ENCODE measurements at places on chromosomes 3 and 15.
A peak's percentile ranks its signal among the peaks of the same experiment; 100 is the strongest.

- no peak for DNase-seq
Measured at GRCh38 chr15:78105476-78106241, 13.3 kb downstream of the SH2D7 start.

- DNase-seq, result no peak
Measured at GRCh38 chr3:186315581-186316354, 46.3 kb downstream of the DGKG start.

DNA sequence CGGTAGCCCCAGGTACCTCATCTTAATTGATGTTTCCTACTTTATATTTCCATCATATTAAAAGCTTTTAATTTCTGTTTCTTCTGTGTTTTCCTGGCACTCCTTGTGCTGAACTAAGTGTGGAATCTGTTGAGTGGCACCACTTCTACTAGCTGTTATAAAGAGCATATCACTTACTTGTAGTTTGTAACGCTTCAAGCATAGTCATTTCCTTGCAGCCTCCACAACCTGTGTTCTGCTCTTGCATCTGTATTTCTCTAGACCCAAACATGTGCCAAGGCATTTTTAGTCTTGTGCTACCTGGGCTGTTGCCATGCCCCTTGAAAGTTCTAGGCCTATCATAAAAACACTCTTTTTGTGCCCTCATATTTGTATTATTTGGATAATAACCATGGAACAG is 16.0 kb downstream of the ZNF654 start:
- no peak for DNase-seq

- DNase-seq, result no peak
Measured at GRCh38 chr3:70606018-70606417, 293.6 kb upstream of the MDFIC2 start.

- no peak for DNase-seq
Measured at GRCh38 chr15:89732451-89733172, 18.4 kb downstream of the MESP1 start.

- no peak for DNase-seq
Measured at GRCh38 chr15:93102211-93102610, 13.2 kb upstream of the RGMA start.

DNA sequence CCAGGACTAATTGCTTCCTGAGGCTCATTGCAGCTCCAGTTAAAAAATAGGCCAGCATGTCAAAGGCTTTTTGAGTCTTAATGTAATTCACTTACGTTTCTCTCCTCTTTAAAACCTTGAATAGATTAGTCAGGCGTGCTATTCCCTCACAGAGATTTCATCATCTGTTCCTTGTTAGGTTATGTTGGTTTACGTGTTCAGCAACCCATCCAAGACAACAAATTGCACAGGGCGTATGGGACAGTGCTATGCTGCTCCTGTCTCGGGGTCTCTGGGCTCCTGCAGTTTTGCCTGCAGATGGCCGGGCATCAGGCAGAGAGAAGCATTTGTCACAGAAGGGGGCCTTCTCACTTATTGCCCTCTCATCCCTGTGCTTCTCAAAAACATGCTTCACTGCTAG is 117.1 kb downstream of the CHDH start:
- peak; percentile 19 for DNase-seq

DNA sequence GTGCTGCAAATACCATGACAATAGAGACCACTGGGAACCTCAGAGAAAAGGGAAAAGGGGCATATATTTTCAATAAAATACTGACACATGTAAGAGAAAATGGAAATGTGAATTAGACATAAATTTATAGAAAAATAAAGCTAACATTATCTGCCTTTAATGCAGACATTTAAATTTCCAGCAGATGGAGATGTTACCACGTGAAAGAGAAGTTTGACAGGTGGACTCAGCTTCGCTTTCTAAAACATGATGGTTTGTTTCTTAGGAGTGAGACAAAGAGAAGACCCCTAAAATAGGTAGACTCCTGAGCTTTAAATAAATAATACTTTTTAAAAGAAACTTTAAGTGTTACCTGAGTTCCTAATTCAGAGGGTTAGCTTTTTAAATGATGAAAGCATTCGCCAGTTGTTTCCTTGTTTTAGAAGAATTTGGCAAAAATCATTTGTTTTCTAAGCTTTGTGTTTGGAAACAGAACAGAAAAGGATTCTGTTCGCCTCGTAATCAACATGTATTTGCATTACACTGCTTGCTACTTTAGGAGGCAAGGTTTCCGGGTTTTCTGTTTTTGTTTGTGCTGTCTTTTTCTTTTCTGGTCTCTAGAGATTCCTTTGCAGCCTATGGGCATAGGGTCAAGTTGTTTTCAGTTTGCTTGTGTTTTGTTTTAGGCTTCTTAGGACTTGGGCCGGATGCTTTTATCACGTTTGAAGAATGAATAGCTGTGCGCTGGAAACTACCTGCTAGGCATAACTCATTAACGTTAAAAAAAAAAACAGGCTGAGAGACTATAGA is 271.4 kb downstream of the THSD4 start:
- no peak for DNase-seq

DNA sequence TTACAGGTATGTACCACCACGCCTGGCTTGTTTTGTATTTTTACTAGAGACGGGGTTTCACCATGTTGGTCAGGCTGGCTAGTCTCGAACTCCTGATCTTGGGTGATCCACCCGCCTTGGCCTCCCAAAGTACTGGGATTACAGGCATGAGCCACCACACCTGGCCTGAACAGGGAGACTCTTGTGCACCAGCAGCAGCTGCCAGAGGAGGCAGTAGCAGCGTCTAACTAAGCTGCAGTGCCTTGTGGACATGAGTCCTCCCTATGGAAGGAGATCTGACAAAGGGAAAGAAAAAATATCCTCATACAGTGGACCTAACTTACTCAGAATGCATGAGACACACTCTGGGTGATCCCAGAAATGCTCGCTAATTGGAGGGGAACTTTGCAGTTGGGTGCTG is 36.8 kb upstream of the NEO1 start:
- DNase-seq, result no peak

GRCh38 chr3:11306817-11307589 is 34.8 kb downstream of the ATG7 start:
- no peak for DNase-seq

- no peak for DNase-seq
Measured at GRCh38 chr15:68503791-68504680, 72.1 kb upstream of the ITGA11 start.

DNA sequence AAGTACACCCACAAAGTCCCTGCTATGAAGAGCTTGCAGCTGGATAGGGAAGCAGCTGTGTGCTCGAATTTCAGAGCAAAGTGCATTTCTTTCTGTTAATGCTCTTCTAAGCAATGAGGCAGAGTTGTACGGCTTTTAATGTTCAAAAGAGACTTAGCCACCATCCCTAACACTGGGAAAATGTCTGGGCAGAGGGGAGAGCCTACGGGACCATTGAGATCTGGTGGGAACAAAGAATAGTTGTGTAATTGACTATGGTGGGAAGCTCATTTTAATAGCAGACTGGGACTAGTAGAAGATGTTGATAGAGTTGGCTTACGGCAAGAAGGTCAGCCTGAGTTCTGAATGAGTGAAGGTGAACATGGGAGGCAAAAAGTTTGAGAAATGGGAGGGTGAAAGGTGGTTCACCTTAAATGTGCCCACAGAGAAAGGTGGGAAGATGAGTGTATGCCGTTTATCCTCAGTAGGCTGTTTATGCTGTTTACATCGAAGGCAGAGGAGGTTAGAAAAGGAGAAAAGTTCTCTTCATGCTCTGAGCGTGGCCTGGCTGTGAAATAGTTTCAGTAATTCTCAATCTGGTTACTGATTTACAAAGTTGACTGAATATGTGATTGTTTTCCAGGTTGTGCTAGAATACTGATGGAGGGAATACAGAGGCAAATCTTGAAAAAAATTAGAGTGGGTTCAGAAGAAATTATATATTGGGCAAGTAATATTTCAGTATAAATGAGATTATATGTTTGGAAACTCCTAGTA is 22.9 kb upstream of the UTS2B start:
- DNase-seq, result no peak

- DNase-seq, result no peak
Measured at GRCh38 chr15:69074001-69074842, 59.7 kb downstream of the NOX5 start.

DNA sequence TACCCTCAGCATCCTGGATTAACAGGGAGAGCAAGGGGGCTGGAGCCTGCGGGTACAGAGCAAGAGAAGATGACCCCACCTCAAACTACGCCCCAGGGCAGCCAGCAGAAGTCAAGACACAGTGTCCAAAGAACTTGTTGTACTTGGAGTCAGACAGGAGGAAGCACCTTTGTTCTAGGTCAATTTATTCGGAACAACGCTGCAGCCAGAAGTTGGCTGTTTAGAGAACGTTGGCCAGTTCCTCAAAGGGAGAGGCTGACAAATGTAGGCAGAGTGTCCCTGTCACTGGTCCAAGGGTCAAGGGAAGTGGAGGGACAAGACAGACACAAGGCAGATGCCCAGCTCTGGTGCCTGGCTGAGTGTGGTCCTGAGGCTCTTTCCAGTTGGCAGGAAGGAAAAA is 32.1 kb upstream of the PIAS1 start:
- no peak for DNase-seq

DNA sequence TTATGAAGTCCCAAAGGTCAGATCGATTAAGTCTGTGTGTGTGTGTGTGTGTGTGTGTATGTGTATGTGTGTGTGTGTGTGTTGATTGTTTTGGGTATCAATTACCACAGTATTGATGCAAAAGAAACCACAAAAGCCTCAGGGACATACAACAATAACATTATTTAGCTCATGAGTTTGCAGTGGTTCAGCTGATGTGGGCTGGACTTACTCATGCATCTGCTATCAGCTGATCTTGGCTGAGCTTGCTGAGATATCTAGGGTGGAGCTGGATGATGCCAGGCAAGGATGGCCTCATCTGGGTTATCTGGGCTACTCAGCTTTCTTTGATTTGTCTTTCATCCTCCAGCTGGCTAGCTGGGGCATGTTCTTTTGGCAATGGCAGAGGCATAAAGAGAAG is 82.4 kb upstream of the PRR23C start:
- DNase-seq, result no peak

DNA sequence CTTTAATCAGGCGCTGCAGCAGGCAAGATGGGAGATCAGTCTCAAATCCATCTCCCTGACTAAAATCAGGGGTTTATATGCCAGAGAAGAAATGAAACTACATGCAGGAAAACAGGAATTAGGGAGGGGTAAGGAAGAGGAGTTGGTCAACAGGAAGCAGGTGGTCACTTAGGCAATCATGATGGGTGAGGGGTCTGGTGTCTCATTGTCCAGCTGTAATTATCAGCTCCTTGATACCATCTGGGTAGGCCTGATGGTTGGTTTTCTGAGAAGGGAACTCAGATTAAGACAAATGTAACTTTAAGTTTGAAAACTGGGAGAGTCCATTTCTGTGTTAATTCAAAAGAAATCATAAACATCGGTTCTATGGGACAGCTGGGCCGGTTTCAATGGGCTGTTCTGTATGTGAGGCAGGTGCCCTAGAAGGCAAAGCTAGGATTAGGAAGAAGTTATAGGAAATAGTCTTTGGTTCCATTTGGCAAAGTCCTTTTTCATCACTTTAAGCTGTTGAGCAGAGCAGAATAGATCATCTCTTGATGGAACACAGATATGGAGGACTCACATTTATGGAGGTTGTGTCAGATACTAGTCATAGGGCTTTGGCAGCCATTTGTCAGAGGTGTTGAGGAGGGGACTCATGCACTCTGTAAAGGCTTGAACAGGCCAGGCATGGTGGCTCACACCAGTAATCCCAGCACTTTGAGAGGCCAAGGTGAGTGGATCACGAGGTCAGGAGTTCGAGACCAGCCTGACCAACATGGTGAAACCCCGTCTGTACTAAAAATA is 149.4 kb downstream of the VGLL4 start:
- no peak for DNase-seq

- DNase-seq, result no peak
Measured at GRCh38 chr3:107978131-107979055, 112.4 kb downstream of the CD47 start.

GRCh38 chr3:156093964-156094363 is 26.4 kb upstream of the KCNAB1 start:
- no peak for DNase-seq

- DNase-seq, result no peak
Measured at GRCh38 chr3:63855333-63855940, 8.2 kb downstream of the THOC7 start.

- no peak for DNase-seq
Measured at GRCh38 chr15:64527263-64527984, 67.0 kb downstream of the ZNF609 start.

DNA sequence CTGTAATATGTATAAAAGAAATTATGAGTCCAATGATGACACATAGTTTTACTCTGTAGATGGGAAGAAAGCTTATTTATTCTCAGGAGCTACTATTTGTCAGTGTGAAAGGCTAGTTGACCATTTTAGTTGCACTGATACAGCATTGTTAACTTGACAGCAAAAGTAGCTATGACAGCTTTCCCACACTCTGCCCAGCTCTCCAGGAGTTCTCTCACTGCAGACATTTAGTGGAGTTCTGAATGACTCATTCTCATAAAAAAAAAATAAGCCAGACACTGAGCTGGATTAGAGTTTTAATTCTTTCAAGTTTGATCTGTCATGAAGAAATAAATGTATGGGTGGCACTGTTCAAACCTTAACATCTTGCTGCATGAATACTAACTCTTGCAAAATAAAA is 77.2 kb upstream of the CFAP20DC start:
- peak; percentile 47 for DNase-seq

DNA sequence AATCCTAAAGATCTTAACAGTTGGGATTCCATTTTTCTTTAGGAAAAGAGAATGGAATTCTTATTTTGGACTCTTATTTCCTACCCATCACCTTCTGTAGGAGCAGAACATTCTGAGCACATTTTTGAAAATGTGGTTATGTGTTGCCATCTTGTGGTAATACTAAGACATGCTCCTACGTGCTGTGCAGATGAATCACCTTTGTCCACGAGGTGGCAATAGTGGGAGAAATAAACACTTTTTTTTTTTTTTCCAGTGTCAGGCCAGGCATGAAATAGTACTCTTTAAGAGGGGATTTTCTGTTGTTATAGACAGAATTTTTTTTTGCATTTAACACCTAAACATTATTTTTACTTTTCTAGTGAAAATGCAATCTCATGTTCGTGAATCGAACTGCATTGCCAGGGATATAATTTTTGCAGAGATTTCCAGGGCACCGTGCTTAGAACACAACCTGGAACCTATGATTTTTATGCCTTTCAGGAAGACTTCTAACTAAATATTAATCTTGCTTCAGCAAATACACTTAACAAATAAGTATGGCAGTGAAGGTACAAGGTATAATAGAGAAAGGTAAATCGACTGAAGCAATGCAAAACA is 196.6 kb downstream of the GAP43 start:
- peak; percentile 63 for DNase-seq

- DNase-seq, result no peak
Measured at GRCh38 chr3:69292185-69292584, 93.7 kb downstream of the FRMD4B start.

GRCh38 chr15:91045065-91045464 is 22.7 kb upstream of the VPS33B start:
- no peak for DNase-seq

- no peak for DNase-seq
Measured at GRCh38 chr15:78177447-78177873, 28.3 kb downstream of the IDH3A start.

GRCh38 chr3:108404368-108404767 is 106.0 kb downstream of the MYH15 start:
- no peak for DNase-seq

GRCh38 chr3:57544181-57545125 is at the start of gene DNAH12:
DNAH12 (minus strand) TSS chr3:57544344; CDS start chr3:57542870, 1,474 bp downstream.
- DNase-seq, result no peak

- DNase-seq, result no peak
Measured at GRCh38 chr3:64158334-64158733, 66.9 kb downstream of the PRICKLE2 start.

GRCh38 chr3:108489776-108490175 is 20.6 kb downstream of the MYH15 start:
- DNase-seq, result no peak
